ENCODE measurements at places on chromosomes 2 and 18.

GRCh38 chr18:56501896-56502295, 136.5 kb downstream of the TXNL1 start:
- no peak for DNase-seq

GRCh38 chr2:6874032-6874431, 3.5 kb upstream of the RSAD2 start:
- DNase-seq: no peak

DNA sequence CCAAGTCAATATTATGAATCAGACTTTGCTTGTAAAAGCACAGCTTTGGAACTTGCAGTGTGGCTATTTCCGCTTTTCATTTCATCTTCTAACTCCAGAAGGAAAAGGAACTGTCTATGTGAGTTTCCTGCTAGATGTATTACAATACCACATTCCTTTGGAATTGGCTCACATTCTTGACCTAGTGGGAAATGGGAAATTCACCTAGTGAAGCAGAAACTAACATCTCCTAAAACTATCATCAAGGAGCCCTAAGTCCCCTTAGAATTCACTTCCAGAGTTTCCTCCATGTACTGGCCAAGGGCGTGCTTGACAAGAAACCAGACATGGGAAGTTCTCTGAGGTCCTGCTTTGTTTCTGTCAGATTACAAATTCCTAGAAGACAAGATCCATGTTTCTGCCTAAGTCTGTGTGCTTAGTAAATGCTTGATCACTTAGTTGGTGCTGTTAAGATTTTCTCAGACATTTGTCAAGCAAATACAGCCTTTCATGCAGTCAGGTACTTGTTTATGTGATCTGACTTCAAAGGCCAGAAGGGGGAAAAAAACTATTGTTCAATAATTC, 275.7 kb upstream of the FN1 start:
- no peak for DNase-seq

GRCh38 chr2:188456114-188456909, 164.6 kb downstream of the GULP1 start:
- no peak for DNase-seq

DNA sequence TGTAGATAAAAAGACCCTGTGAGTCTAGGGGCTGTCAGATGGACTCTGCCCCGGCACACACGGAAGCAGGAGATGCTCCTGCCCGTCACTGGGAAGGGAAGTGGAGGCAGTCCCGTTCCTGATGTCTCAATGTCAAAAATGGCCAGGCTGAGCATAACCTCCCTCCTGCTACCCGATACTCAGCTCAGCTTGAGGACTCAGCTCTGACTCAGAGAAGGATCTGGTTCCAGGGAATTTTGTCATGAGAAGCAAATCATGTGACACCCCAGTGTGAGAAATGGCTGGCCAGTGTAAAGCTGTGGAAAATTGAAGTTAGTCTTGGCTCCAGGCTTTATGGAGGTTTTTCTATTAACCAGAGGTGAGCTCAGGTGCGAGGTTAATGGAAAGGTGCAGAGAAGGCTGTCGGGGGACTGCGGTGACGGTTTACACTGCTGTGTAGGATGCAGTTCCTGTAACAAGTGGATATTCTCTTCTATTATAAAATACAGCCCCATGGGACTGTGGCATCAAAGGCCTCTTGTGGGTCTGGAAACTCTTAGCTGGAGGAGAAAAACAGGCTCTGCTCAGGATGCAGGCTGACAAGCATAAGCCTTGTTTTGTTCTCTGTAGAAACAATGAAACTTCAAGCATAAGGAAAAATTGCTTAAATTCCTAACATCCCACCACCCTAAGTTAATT, 24.7 kb upstream of the AGAP1 start:
- DNase-seq: no peak

DNA sequence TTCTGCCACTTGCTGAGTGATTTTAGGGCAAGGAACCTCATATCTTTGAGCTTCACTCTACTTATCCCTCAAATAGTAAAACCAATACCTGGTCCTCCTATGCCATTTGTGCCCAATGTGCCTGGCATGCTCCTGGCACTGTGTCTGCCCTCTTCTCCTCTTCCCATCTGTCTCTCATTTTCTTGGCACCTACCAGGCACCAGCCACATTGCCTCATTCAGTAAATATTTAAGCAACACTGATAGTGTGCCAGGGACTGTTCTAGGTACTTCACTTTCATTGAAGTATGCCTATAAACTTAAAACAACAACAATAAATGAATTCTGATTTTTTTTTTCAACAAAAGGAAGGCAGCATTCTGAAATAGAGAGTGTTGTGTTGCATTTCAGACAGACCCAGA, 15.1 kb upstream of the BOD1L2 start:
- no peak for DNase-seq

- no peak for DNase-seq
Observed at GRCh38 chr18:9755615-9756014, 47.5 kb downstream of the RAB31 start.

DNA sequence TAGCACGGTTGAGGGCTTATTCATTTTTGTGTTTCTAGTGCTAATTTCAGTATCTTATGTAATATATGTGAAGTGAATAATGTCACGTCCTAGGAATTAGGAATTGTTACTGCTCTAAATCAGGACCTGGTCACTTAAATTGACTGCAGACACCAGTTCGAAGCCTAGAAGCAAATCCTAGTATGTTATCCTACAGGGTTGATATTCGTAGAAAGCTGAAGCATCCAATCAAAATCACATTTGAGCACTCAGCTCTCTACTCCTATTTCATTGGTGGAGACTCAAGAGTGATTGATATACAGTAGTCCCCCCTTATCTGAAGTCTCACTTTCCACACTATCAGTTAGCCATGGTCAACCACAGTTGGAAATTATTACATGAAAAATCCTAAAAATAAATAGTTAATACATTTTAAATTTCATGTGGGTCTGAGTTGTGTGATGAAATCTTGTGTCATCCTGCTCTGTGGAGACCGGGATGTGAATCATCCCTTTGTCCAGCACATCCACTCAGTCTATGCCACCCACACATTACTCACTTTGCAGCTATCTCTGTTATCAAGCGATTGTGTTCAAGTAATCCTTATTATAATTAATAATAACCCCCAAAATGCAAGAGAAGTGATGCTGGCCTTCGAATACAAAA, 35.2 kb upstream of the SCN9A start:
- DNase-seq: no peak

- no peak for DNase-seq
Observed at GRCh38 chr2:236177967-236178889, 10.0 kb upstream of the GBX2 start.

DNA sequence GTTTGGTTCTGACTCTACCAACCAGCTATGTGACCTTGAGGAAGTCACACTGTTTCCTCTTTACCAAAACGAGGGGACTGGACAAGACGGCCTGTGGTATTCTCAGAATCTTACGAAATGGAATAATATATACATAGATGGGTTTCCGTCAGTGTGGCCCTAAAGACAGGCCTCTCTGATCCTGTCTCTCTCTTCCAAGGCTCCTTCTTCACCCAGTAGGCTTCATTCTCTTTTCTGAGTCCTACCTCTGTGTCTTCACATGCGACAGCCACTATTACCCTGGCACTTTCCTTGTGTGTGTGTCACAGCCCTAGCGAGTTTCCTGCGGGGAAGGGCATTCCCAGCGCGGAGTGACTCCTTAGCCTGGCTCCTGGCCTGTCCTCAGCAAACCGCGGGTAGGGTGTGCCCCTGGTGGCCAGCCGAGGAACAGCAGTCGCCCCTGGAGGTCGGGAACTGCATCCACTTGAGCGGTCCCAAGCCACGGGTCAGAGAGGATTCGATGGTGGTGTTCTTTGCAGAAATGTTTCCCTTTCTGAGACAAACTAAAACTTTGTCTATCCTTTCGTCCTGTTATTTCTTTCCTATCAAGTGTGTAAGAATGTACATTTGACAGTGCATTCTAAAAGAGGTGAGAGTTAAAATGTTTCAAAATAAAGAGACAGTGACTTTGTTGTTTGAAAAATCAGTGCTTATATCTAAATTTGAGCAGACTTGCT, 63.3 kb downstream of the RAB31 start:
- peak; percentile 72 for DNase-seq

GRCh38 chr2:239289545-239289944, 111.3 kb downstream of the HDAC4 start:
- no peak for DNase-seq

GRCh38 chr2:218895759-218896500, 15.3 kb downstream of the WNT10A start:
- no peak for DNase-seq

DNA sequence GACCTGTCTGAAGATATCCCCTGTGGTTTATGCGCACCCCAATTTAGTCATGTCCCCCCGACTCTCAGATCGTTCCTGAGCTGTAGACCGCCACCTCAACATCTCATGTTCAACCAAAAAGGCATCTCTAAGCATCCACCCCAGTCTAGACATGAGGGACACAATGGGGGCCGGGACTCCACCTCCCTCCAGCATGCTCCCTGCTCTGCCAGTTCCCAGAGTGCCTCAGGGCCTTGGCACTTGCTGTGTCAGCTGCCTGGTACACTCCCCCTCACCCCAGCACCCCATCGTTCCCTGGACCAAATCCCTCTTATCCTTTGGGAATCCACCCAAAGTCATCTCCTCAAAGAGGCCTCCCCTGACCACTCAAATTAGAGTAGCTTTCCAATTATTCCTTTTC, 22.2 kb downstream of the TNS1 start:
- DNase-seq: no peak

- no peak for DNase-seq
Observed at GRCh38 chr2:108853421-108853820, 66.8 kb downstream of the CCDC138 start.

DNA sequence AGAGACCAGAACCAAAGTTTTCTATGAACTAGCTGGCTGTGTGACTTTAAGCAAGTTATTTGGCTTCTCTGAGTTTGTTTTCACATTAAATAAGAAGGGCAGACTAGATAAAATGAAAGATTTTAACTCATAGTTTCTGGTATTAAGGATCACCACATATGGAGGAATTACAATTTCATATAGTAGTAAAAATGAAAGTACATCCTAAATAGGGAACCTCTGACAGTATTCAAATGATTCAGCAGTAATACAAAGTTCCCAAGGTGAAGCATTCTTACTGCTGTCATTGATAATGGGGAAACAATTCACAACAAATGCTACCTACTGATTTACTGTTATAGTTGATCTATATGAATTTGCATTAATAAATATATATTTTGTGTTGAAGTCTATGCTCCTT, 170.3 kb upstream of the VRK2 start:
- DNase-seq: no peak

DNA sequence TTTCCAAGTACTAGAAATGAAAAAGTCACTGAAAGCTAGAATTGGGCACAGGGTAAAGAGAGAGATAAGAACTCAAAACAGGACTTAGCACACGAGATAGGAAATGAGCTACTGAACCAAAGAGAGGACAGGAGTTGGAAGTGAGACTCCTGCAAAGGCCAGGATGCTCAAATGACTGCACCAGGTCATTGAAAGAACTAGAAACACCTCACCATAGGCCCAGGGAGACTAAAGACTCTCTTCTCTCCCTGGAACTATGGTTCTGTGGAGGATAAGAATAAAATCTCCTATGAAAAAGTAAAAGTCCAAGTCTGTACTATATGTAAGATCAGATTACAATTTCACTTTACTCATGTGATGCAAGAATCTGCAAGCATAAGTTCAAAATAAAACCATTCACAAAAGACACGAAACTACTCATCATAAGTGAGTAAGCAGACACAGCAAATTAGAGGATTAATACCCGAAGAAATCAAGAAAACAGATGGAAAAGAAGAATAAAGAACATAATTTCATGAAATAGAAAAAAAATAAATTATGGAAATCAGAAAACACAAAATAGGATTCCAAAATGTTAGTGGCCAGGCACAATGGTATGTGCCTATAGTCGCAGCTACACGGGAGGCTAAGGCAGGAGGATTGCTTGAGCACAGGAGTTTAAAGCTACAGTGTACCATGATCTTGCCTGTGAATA, 6.5 kb downstream of the NBAS start:
- no peak for DNase-seq

GRCh38 chr2:176101216-176101830, 1.7 kb downstream of the HOXD12 start:
- no peak for DNase-seq

- peak; percentile 98 for DNase-seq
Observed at GRCh38 chr2:241149925-241150659, at the start of gene PPP1R7. PPP1R7 (plus strand) TSS chr2:241150467; CDS start chr2:241150496, 29 bp downstream.

GRCh38 chr2:70962211-70962884, 16.1 kb upstream of the ANKRD53 start:
- no peak for DNase-seq

- DNase-seq: peak; percentile 90
Observed at GRCh38 chr2:120343433-120344105, 2.4 kb upstream of the INHBB start.

- no peak for DNase-seq
Observed at GRCh38 chr2:146890491-146890890, 954.3 kb upstream of the ACVR2A start.

GRCh38 chr2:941871-942270, 8.8 kb upstream of the SNTG2 start:
- DNase-seq: no peak

- DNase-seq: no peak
Observed at GRCh38 chr2:240410808-240411207, 24.7 kb upstream of the GPC1 start.

GRCh38 chr2:220033546-220033945, 406.1 kb downstream of the SLC4A3 start:
- DNase-seq: no peak

- DNase-seq: no peak
Observed at GRCh38 chr2:84643991-84644390, 127.7 kb downstream of the DNAH6 start.

GRCh38 chr2:200319548-200320337, 13.2 kb downstream of the SPATS2L start:
- DNase-seq: no peak

All from Karpas-422 (cell line).